Endodermal cell (in vitro differentiated cells): ENCODE measurements at places on chromosomes 6 and 20.

DNA sequence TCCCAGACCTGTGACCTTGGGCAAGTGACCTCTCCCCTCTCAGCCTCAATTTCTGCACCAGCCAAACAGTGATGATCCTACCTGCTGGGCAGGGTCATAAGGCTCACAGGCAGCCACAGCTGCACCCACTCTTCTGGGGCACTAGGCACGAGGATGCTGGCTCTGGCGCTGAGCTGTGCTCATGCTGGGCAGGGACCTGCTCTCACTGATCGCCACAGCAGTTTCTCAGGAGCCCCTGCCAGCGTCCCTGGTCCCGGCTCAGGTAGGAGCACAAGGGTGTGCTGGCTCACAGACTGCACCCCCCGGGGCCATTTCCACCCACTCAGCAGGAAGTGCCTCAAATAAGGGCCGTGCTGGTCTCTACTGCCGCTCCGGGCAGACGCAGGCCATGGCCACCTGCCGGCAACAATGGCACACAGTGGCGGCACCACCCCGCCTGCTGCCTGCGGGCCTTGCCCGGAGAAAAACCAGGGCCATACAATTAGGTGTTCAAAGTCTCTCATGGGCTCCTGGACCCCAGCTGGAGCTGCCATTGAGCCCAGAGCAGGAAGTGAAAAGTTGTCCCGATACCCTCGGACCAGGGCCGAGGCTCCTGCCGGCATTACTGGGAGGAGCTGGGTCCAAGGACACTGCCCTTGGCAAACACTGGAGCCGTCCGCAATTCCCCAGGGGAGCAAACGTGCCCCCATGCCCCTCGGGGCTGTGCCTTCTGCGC lies 4.6 kb upstream of the CABLES2 start:
- DNase-seq = no peak

DNA sequence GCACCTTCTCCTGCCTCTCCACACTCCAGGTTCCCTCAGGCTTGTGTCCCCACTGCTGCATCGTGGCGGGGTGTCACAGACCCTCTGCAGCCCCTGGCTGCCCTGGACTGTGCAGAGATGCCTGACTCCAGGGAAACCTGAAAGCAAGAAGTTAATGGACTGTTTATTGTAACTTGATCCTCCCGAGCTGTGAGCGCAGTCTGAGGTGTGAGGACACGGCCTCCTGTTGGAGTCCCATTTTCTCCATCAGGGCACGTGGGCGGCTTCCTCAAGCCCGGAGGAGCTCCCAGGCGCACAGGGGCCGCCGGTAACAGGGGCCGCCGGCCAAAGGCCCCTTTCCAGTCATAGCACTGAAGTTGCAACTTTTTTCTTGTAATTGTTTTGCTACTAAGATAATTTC lies 16.9 kb downstream of the RBM38 start:
- DNase-seq = no peak

- no peak for DNase-seq
Observed at GRCh38 chr6:41689171-41690008, 46.0 kb downstream of the TFEB start.

GRCh38 chr20:13331536-13331935 lies 110.5 kb downstream of the ISM1 start:
- DNase-seq = no peak

DNA sequence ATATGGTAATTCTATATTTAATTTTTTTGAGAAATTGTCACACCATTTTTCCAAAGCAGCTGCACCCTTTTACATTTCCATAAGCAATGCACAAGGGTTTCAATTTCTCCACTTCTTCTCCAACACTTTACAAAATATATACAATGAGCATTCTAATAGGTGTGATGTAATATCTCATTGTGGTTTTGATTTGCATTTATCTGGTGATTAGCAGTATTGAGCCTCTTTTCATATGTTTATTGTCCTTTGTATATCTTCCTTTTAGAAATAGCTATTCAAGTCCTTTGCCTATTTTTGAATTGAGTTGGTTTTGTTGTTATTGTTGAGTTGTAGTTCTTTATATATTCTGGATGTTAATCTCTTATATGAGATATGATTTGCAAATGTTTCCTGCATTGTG lies 47.6 kb upstream of the HBS1L start:
- no peak for DNase-seq

DNA sequence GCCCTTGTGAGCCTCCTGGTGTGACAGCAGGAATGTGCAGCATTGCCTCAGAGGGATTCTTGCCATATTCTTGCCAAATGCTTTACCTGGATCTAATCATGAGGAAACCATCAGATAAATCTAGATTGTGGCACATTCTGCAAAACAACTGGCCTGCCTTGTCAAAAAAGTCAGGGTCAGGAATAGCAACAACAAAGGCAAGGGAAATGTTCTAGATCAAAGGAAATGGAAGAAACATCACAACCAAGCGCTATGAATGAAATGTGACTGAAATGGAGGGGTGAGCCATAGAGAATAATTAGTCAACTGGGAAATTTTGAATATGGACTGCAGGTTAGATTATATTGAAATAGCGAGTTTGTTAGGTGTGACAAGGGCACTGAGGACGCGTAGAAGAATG lies 262.6 kb upstream of the CDYL start:
- no peak for DNase-seq

GRCh38 chr20:5046656-5047339 lies 45.5 kb upstream of the SLC23A2 start:
- DNase-seq = no peak

DNA sequence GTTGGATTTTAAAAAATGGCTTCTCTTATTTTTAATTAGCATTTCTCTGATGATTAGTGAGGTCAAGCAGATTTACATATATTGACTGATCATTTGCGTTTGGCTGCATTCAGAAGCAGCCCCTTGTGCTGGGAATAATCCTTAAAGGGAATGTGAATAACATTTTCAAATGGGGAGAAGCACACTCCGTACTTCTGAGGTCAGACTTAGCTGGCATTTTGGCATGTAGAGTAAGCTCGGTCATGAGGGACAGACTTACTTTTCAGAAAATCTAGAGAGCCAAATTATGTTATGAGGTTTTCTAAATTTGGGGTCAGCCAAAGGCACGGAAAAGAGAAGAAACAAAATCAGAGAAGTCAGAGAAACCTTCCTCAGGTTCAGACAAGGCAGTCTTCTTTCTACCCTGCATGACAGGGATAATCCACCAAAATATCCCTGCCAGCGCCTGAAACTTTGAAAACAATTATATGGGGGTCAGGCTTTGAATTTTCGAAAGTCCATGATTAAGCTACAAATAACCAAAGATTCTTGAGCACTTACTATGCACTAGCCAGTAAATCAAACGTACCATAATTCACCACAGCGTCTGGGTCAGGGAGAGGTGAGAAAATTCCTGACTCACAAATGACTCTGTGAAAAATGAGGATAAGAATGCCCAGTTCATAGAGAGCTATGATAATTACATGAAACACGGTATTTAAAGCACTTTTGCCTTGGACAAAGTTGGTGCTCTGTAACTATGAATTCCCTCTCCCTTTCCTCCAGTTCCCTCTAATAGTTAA lies 44.9 kb downstream of the ADAT2 start:
- DNase-seq = no peak

- DNase-seq = no peak
Observed at GRCh38 chr20:23363257-23363649, 1.3 kb downstream of the GZF1 start.

DNA sequence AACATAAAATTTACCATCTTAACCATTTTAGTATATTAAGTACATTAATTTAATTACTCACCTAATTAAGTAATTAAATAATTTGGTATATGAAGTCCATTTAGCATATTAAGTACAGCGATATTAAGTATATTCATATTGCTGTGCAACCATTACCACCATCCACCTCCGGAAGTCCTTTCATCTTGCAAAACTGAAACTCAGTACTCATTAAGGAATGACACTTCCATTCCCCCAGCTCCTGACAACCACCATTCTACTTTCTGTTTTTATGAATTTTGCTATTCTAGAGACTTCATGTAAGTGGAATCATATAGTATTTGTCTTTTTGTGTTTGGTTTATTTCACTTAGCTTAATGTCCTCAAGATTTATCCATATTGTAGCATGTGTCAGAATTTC lies 61.1 kb upstream of the GTSF1L start:
- no peak for DNase-seq

DNA sequence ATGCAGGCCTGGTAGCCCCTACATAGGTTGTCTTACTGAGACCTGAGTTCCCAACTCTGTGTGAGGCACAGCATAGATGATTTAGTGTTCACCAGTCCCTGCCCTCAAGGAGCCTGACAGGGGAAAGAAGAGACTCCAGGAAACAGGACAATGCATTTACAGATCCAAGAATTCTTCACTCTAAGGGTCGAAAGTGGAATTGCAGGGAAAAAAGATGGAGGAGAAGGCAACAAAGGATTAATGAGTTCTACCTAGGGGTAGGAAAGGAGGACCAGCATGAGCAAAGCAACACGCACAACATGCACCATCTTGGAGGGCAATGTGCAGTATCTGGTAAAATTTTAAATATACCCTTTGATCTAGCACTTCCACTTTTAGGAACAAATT lies 5.9 kb downstream of the SPAG4 start:
- no peak for DNase-seq

DNA sequence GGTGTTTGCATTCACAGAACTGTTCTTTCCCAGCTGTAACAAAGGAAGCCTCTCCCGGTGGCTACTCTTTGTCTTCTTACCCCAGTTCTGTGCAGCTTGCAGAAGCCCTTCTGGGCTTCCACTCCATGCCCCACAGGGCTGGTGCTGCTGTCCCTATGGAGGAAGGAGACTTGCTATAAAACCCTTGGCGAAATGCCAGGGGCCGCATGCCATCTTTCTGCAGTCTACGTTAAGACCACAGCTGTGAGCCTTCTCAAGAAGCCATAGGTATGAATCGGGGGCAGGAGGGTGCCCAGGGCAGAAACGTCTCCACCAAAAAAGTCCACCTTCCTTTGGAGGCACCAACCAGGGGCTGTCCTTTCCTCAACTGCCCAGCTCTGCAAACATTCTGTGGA lies 60.7 kb downstream of the PRND start:
- DNase-seq = no peak

DNA sequence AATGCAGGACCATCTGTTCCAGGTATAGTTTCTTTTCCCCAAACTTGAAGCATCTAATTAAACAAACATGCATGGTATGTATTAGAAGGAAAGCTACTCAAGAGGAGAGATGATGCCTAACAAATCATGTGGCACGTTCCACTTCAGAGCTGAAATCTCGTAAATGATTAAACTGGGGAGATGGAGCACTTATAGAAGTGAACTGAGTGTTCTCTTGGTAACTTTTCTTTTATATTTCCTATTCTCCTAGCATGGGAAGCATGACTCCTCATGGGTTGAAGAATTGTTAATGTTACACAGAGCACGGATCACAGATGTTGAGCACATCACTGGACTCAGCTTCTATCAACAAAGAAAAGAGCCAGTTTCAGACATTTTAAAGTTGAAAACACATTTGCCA lies 61.1 kb downstream of the CCN2 start:
- DNase-seq = no peak

GRCh38 chr20:37990571-37991151 lies 42.6 kb downstream of the TTI1 start:
- DNase-seq = no peak

- DNase-seq = no peak
Observed at GRCh38 chr6:146795479-146796133, 196.8 kb downstream of the ADGB start.

DNA sequence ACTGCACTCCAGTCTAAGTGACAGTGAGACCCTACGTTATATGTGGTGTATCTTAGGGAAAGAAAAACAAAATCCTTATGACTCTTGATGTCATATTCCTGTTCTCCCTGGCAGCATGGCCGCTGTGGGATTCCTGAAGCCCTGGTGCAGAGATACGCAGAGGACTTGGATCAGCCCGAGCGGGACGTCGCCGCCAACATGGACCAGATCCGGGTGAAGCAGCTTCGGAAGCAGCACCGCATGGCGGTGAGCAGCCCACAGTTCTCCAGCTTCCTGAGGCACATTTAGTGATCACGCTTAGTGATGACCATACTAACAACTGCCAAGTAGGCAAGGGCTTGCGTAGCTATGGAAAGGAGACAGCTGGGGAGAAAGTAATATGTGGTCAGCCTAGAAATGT lies 200.9 kb upstream of the UST start:
- no peak for DNase-seq

DNA sequence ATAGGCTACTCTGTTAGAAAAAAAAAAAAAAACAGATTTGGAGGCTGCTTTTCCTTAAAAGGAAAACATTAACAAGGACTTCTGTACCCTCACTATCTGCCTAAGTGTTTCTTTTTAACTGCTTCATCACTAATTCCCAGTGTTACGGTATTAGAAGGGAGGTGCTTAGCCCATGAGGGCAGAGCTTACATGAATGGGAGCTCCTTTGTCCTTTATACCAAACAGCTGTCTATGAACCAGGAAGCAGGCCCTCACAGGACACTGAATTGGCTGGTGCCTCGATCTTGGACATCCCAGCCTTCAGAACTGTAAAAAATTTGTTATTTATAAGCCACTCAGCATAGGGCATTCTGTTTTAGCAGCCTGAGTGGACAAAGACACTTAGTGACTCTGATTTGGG lies 215.6 kb upstream of the NRSN1 start:
- no peak for DNase-seq

GRCh38 chr6:97812940-97813339 lies 529.9 kb upstream of the MMS22L start:
- DNase-seq = no peak

- no peak for DNase-seq
Observed at GRCh38 chr20:32019563-32020463, 9.6 kb downstream of the CCM2L start.

GRCh38 chr6:111260570-111261298 lies 173.4 kb downstream of the SLC16A10 start:
- DNase-seq = no peak

DNA sequence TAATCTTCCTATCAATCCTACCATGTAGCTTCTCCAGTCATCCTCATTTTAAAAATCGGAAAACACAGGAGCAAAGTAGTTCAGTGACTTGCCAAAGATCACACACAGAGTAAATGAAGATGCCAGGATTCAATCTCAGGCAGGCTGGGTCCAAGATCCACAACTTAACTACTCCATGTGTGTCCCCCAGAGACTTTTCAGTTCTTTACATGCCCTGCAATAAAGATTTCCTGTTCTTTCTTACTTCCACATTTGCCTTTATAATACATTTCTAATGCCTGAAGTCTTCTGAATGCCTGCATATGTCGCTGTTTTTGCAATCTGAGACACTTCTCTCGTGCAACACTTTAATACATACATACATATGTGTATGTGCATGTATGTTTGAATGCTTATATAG lies 121.7 kb upstream of the MARCKS start:
- no peak for DNase-seq
